Subcutaneous adipose tissue (tissue), 4 donors: ENCODE measurements at places on chromosomes 5 and 9. TPM values are rescaled to one million over a fixed set of nuclear protein-coding genes. Genes with fewer than 3 reads are reported as not detected.

Gene NPR2
- 22.8 TPM for total RNA-seq

Gene PLPP6
- total RNA-seq, result 5.9 TPM

Gene HINT1
- 178 TPM for total RNA-seq

Gene ACO1
- total RNA-seq, result 108 TPM

Gene PCDHGB1
- 0.75 TPM for total RNA-seq

Gene GBGT1
- total RNA-seq, result 10.6 TPM

Gene FIBCD1
- total RNA-seq, result not detected

Gene SLC24A2
- not detected for total RNA-seq

Gene ZBTB6
- 10.0 TPM for total RNA-seq

Gene SCGB3A2
- not detected for total RNA-seq

Gene CERCAM
- total RNA-seq, result 34.7 TPM

Gene ABL1
- 51.7 TPM for total RNA-seq

Gene PCDHB14
- 3.8 TPM for total RNA-seq

Gene SHISAL2B
- not detected for total RNA-seq

Gene SUB1
- 159 TPM for total RNA-seq

Gene CER1
- total RNA-seq, result not detected

Gene PCDHB10
- 2.4 TPM for total RNA-seq

Gene PCDHB15
- 1.1 TPM for total RNA-seq

Gene ATG12
- total RNA-seq, result 85.2 TPM

Gene SPINK13
- total RNA-seq, result not detected

Gene C5orf58
- 2.3 TPM for total RNA-seq

Gene ARSI
- 1.5 TPM for total RNA-seq

Gene NMUR2
- total RNA-seq, result not detected

Gene ADAMTS12
- total RNA-seq, result 13.8 TPM

Gene SMIM32
- total RNA-seq, result not detected

Gene KIAA1191
- 59.2 TPM for total RNA-seq

Gene ASPN
- total RNA-seq, result 12.6 TPM

Gene TRAF1
- 1.8 TPM for total RNA-seq

Gene ZBTB5
- 6.6 TPM for total RNA-seq
